H9 (cell line): ENCODE measurements at places on chromosomes 7 and 10. TPM values are rescaled to one million over a fixed set of nuclear protein-coding genes. Genes with fewer than 3 reads are reported as not detected.

DNA sequence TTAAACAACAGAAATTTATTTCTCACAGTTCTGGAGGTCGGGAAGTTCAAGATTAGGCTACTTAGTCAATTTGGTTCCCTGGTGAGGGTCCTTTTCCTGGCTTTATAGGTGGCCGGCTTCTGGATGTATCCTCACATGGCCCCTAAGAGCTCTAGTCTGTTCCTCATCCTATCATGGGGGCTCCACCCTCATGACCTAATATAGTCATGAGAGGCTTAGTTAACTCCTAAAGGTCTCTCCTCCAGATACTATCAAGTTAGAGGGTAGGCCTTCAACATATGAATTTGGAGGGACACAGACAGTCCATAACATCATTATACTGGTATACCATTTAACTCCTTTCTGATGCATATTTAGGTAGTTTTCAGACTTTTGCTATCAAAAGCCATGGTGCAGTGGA lies 7.6 kb downstream of the MAPK8 start:
- peaks cover 5% of the 10 kb centered on the region; the same call in 1 of the 2 replicates for H3K36me3 ChIP-seq
- no peak overlapping the region for H3K4me3 ChIP-seq
- peaks cover 3% of the 10 kb centered on the region; the same call in 1 of the 2 replicates for H3K4me1 ChIP-seq
- no peak for DNase-seq
- no peak overlapping the region for H3K27ac ChIP-seq

DNA sequence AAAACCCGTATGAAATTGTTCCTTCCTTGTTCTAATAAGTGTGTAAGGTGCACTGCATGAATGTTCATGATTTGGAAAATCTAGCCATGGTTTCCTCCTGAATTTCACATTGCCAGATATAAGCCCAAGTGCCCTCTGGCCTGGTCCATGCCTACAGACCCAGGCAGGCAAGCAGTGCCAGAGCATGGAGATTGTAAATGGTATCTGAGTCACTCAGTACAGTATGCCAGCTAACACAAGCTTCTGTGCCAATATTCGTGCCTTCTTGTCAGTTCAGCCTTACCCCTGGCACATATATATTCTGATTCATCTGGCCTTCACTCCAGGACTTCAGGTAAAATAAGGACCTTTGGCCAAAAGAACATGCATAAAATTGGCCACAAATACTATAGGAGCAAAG lies 38.4 kb upstream of the PDE1C start:
- no peak overlapping the region for H3K27ac ChIP-seq
- no peak for DNase-seq
- no peaks in the 10 kb centered on the region for H3K27me3 ChIP-seq
- no peaks in the 10 kb centered on the region for H3K4me1 ChIP-seq
- H3K4me3 ChIP-seq: no peak overlapping the region
- peaks cover 8% of the 10 kb centered on the region; the same call in 1 of the 2 replicates for H3K36me3 ChIP-seq

DNA sequence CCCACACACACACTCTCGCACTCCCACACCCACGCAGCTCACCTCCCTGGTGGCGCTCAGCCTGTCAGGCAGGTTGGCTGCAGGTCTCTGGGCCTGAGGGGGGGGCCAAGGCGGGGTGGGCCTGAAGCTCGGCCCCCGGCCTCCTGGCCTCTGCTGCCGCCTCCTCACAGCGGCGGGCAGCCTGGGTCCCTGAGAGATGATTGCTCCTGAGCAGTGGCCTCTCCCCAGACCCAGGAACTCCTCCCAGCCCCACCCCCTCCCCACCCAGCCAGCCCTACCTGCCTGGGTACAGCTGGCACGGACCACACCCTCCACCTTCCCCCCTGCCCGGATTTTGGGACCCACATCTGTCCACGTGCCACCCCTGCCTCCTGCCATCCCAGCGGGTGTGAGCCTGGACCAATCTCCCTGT lies 4.6 kb upstream of the TMEM184A start:
- H3K27ac ChIP-seq: no peak overlapping the region
- no peaks in the 10 kb centered on the region for H3K4me1 ChIP-seq
- DNase-seq: no peak

- H3K27ac ChIP-seq: no peak overlapping the region
- H3K36me3 ChIP-seq: no peaks in the 10 kb centered on the region
- H3K4me3 ChIP-seq: no peak overlapping the region
- DNase-seq: no peak
- H3K27me3 ChIP-seq: no peaks in the 10 kb centered on the region
Measured at GRCh38 chr7:155792315-155792960, 19.8 kb downstream of the SHH start.

- H3K27me3 ChIP-seq: no peaks in the 10 kb centered on the region
- no peaks in the 10 kb centered on the region; the same call in 1 of the 2 replicates for H3K4me1 ChIP-seq
- H3K36me3 ChIP-seq: no peaks in the 10 kb centered on the region
- no peak overlapping the region for H3K4me3 ChIP-seq
- peak; percentile 36 for DNase-seq
Measured at GRCh38 chr10:18104223-18104872, 35.9 kb upstream of the CACNB2 start.

Gene FAM237B
- total RNA-seq: not detected in 2 replicates

Gene PDAP1
- 150 and 160 TPM in 2 replicates for total RNA-seq

Gene PTER
- total RNA-seq: 8.8 and 10.1 TPM in 2 replicates

Gene C10orf67
- total RNA-seq: not detected in 2 replicates

Gene TAS2R40
- total RNA-seq: not detected in 2 replicates
